ENCODE measurements at places on chromosomes 1 and 21.

- DNase-seq = no peak
Observed at GRCh38 chr1:92291372-92291999, 7.3 kb downstream of the GLMN start.

- DNase-seq = peak; percentile 90
Observed at GRCh38 chr1:8625981-8626898, 191.2 kb downstream of the RERE start.

- DNase-seq = no peak
Observed at GRCh38 chr1:112692681-112693080, 14.2 kb downstream of the RHOC start.

DNA sequence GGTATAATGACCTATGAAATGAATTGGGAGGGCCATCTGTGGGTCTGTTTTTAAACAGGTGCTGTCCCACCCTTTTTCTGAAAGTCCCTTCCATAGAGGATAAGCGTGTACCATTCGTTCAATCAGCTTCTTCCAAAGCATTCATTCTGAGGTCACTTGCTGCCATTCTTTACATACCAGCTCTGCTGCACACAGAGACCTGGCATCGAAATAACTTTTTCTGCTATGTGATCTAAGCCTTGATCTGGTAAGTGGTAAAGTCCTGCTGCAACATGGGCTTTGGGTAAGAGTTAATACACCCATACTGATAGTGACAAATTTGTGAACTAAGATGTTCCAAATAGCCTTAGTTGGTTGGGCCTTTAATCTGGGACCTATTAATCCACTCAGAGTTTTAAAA lies 38.9 kb downstream of the DR1 start:
- no peak for DNase-seq

GRCh38 chr1:227734856-227735538 lies at the start of the genes JMJD4 and SNAP47:
Gene JMJD4 (minus strand): TSS chr1:227735302. CDS start chr1:227735273, 29 bp downstream.
Gene SNAP47 (plus strand): TSS chr1:227735435. CDS start chr1:227747737, 12,302 bp downstream.
- DNase-seq = peak; percentile 68

Measured in HS-5 (cell line).